Substantia nigra (tissue), 51 donors: ENCODE measurements at places on chromosomes 16 and 17.
A peak's percentile ranks its signal among the peaks of the same experiment; 100 is the strongest.

- no peak for DNase-seq
Measured at GRCh38 chr17:42640121-42640520, 19.0 kb upstream of the TUBG2 start.

- DNase-seq, result no peak
Measured at GRCh38 chr16:78221892-78222291, 122.4 kb downstream of the WWOX start.

DNA sequence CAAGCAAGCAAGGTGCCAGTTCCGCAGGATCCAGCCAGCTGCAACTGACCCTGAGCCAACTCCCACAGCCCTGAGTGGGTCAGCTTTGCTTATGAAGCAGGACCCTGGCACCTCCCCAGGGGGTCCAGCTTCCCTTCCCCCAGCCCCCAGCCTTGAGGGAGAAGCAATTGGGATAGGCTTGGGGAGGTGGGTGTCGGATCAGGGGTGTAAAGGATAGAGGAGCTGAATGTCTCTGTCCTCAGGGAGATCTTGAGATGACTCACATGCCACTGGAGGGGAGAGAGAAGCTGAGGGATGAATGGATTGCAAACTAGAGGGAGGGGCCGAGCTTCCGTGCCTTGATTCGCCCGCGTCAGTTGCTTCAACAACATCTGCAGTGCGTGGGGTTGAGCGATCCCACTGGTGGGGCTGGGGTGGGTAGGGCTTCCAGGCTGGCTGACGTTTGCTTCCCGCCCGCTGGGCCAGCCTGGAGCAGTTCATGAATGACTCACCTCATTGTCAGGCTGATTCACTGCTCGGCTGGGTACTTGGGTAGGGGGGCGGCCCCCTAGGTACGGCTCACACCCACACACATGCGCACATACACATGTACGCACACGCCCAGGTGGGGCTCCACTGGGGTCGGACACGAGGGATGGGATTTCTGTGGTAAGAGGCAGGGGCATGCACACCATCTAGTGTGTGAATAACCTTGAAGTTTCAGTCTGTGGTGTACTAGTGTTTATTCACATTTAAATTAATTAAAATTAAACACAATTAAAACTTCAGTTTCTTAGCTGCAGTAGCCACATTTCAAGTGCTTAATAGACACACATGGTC, 3.6 kb upstream of the HROB start:
- DNase-seq, result peak; percentile 6

- no peak for DNase-seq
Measured at GRCh38 chr17:66661411-66662256, 173.3 kb upstream of the CACNG5 start.

GRCh38 chr16:87198328-87198832, 118.8 kb downstream of the C16orf95 start:
- DNase-seq, result no peak

DNA sequence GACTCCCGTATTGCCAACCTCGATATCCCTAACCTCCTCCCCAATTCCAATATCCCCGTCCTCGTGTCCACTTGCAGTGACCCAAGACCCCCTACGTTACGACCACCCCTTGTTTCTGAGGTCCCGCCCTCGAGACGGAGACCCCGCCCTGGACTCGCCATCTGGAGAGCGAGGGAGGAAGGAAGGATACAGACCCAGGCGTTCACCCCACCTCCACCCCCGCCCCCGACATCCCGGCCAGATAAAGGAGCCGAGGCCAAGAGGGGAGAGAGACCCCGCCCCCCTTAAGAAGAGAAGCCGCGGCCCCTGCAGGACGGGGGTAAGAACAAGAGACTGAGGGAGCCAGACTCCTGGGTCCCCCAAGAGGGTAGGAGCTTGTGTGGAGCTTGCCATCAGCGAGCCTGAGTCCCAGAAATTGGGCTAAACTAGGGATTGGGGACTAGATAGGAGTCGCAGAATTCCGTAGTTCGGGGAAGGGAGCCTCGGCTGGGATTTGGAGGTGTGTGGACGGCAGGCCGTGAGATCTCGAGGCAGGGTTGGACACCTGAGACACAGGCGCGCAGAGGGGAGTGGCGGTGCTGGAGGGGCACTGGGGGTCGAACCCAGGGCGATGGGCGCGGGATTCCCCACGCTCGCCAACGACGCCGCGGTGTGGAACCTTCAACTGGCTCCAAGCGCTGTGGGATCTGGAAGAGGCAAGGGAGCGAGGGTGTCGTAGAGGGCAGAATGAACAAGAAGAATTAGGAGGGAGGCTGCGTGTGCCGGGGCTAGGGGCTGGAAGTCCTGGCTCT, at the start of gene BCL6B:
BCL6B (plus strand) TSS at position 270 of the 791 bp plus-strand sequence. CDS start 622 bp downstream, outside the sequence.
- DNase-seq, result no peak

GRCh38 chr17:57283203-57283971, 27.1 kb downstream of the MSI2 start:
- DNase-seq, result no peak

DNA sequence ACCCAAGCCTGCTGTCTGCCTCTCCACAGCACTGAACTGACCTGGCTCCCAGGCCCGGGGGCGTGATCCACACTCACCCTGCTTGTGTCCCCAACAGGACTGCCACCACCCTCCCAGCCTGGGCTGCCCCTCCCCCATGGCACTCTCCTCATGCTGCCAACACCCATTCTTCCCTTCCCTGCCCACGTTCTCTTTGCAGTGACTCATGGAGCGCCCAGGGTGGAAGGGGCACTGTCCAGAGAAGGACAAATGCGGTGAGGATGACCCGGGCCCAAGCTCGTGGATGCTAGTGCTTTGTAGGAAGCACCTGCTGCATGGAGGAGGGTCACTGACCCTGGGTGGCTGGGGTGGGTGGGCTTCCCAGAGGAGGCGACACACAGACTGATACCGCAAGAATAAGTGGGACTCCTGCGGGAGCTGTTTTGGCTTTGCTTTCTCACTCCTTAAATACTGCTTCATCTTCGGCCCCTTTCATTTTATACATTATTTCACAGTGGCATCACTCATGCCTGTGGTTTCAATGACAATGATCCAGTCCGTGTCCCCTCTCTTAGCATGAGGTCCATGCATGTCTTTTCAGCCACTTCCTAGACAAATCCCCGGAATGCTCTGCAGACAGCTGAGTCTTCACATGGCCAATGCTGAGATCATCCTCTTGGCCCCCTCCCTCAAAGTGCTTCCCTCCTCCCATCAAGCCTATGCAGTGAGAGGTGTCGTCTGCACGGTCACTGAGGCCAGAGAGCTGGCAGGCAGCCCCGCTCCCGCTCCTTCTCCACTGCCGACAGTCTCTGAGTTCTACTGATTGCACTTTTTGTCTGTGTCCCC, 17.6 kb downstream of the CDK5R1 start:
- DNase-seq, result no peak

- DNase-seq, result no peak
Measured at GRCh38 chr17:12996941-12997340, 20.9 kb downstream of the ELAC2 start.

DNA sequence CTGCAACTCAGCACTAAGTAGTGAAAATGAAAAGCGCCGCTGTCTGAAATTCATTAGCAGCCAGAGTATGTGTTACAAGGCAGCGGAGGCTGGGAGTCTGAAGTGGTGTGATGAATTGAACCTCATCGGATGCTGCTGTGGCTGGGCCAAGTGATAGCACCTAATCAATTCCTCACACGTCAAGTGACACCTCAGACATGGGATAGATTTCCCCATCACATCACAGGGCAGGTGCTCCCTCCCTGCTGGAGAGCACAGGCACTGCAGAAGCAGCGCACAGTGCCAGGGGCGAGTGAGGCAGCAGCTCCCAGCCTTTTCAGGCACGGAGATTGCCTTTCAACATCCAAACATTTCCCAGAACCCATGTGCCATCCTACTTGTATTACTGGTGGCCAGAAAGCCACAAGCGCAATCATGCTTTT, 32.2 kb downstream of the DRC3 start:
- no peak for DNase-seq

DNA sequence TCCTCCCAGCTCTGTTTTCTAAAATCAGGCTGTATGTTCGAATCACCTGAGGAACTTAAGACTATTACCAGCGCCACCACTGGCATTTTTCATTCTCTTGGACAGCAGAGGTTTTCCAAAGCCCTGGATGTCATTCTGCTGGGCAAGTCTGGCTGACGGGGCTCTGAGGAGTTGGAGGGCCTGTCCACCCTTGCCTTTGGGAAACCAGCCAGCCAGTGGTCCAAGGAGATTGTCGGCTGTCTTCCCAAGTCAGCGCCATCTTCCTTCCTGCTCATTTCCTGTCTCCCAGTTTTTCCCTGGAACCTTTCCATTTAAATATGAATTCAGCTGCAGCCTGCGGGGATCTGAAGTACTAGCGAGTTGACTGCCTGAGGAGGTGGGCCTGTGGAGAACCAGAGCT, 258.3 kb downstream of the PRKCA start:
- DNase-seq, result no peak

DNA sequence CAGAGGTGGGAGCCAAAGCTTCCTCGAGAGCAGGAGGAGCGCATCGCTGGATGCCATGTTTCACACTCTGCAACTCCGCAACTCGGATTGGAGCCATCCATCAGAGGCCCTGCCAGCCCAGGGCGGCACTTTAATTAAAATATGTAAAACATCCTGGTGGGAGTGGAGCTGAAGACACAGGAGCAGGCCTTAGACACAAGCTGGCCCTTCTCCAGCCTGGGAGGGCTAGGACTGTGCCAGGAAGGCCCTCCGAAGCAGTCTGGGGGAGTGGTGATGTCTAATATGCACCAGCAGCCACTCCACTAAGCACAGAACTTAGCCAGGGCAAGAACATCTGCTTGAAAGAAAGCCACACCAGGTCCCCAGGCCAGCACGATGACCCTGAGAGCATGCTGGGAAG, 5.8 kb upstream of the CCDC182 start:
- DNase-seq, result no peak

DNA sequence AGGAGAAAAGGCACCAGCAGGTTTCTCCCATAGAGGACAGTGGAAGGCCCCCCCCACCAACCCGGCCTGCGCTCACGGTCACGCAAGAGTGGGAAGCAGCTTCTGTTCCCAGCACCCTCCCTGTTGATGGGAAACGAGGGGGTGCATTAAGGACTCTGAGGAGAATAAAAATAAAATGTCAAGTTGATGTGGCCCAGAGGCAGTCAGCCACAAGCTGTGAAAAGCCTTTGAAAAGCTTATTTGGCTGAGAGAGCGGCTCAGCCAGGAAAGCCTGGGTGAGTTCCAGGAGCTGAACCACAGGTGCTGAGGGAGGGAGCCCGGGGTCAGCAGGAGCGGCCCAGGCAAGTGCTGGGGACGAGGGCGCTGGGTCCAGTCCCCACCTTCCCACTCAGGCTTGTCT, 26.9 kb upstream of the SPATA32 start:
- DNase-seq, result no peak

- DNase-seq, result no peak
Measured at GRCh38 chr16:63372815-63373214, 1336.6 kb upstream of the CDH8 start.

DNA sequence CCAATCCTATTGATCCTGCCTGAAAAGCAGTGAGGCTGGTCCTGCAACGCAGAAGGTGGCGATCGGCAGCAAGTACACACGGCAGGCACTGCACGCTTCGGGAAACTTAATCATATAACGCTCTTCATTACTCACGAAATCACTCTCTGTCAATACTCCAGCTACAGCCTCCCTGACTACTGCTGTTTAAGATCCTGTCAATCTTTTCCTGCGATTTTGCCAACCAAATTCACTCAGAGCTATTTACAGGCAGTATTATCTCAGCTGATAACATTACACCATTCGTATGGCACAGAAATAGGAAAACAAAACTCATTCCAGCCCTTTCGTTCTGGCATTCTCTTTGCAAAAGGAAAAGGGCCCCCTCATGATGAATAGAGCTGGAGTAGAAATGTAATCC, 262.4 kb upstream of the CDH8 start:
- no peak for DNase-seq

DNA sequence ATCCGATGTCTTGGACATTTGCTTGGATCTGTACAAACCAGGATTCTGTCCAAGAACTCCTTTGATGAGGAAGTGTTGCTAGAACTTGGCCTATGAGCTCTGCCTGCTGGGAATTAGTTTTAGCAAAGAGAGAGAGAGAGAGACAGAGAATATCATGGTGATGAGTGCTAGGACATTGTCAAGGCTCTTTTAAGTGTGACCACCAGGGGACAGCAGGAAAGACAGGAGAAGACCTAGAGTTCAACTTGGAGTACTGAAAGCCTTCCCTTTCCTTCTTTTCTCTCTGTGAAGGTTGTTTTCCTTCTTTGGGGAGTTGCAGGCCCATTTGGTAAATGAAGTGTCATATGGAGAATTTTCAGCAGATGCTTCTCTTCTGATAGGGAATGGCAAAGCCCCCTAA, 389.2 kb upstream of the HSBP1 start:
- no peak for DNase-seq

- no peak for DNase-seq
Measured at GRCh38 chr16:78925083-78925767, 675.3 kb downstream of the MAF start.

DNA sequence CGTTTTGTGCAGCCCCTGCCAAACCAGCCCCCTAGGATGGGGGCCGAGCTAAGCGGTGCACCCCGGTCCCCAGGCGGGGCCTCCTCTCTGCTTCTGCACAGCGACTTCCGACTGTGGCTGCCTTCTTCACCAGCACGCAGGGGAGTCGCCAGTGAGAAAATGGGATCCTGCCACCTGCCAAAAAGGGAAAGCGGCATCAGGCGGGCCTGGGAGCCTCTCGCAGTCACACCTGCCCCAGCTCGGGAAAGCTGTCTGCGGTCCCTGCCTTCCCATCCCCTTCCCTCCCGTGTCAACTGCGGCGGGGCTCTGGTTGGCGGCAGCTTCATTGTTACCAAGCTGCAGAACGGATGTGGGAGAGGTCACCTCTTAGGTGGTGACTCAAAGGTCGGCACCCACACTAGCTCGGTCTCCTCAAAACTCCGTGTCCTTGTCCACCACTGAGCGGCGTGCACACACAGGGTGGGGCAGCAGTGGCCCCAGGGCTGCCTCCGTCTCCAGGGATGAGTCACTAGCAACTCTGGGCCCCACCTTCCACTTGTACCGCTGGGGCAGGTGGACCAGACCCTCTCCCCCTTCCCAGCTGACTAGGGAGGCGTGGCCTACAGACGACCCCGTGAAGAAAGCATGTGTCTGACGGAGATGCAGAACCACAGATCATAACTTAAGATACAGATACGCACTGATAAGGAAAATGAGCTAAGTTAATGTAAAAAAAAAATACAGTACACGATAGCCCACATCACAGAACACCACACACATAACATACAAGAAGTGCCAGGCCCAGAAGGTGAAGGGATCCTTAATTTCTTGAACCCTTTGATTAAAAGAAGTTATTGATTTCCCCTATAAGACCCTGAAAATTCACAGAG, 1.5 kb upstream of the PCYT2 start:
- DNase-seq, result no peak

DNA sequence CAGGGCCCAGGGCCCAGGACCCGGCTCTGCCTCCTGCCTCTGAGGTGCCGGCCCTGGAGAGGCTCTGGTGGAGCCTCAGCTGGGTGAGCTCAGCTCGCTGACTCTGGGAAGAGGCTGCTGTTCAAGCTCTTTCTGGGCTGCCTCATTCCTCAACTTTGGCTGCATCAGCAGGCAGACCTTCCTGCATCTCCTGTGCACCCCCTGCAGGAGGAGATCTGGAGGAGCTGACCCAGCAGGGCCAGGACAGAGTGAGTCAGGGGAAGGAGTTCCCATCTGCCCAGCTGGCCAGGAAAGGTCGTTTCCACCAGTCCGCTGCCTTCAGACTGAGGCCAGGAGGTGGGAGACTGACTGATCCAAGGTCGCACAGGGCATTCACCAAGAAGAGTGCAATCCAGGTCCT, 10.7 kb downstream of the CRHR1 start:
- peak; percentile 18 for DNase-seq
